ENCODE measurements at places on chromosomes 6 and 20.

GRCh38 chr6:93927731-93928130 lies 508.4 kb upstream of the EPHA7 start:
- DNase-seq = no peak

DNA sequence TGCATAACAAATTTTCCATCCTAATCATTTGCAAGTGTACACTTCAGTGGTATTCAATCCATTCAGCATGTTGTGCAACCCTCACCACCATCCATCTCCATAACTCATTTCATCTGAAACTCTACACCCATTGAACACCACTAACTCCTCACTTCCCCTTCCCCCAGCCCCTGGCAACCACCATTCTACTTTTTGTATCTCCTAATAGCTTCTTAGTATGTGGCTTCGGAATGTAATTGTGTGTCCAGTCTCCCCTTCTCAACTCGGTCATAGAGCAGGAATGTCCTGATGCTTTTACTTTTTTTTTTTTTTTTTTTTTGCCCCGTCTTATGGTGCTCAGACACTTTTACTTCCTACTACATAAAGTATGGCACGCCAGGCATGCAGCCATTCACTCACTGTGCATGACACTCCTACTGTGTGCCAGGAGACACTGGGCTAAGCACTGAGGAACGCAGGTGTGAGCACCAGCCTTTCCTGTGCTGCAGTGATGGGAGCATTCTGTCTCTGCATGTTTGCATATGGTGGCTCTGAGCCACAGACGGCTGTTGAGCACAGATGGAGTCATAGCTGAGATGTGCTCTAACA lies 15.3 kb downstream of the HCK start:
- DNase-seq = no peak

GRCh38 chr20:63183422-63184146 lies 32.3 kb downstream of the YTHDF1 start:
- no peak for DNase-seq

DNA sequence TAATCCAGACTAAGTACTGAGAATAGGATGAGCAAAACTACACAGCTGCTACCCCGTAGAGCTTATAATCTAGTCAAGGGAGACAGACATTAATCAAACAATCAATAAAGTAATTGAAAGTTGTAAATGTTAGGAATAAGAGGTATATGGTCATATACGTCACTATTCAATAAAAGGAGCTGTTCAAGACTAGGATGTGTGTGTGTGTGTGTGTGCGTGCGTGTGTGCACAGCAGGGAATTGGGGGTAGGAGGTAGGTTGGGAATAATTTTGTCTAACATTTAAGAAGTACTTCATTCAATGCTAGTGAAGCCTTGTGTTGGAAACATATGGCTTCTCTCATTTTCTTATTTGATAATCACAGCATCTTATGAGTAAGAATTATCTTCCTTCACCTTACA lies 41.8 kb downstream of the SESN1 start:
- DNase-seq = no peak

DNA sequence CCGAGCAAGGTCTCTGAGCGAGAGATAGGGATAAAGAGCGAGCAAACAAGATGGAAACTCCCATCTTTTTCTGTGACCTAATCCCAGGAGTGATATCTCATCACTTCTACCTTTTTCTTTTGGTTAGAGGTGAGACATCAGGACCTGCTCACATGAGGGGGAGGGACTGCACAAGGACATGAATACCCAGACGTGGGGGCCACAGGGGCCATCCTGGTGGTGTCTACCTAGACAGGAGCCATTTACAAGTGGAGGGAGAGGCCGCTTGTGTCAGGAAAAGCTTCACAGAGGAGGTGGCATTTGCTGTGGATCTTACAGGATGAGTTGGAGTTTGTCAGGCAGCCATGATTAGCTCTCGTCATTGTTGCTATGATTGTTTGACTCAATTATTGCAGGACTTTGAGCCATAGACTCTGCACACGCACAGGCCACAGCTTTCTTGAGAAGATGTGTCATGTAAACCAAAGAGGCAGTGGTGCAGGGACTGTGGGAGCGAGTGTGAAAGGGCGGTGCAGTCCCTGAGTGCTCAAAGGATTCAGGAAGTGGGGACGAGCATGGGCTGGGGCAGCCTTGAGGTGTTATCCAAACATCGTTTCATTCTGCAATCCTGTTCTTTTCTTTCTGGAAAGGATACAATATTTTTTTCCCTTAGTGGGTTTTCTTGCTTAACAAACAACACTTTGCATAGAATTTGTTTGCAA lies 7.7 kb downstream of the NPEPL1 start:
- no peak for DNase-seq

- no peak for DNase-seq
These were observed 11.8 kb downstream of the LOC128125822 start for GRCh38 chr6:63584125-63584514.

GRCh38 chr6:121652223-121652622 lies 216.8 kb downstream of the GJA1 start:
- DNase-seq = no peak

- DNase-seq = no peak
These were observed 1.1 kb downstream of the JAG1 start for GRCh38 chr20:10672624-10673127.

Measured in smooth muscle cell of the brain vasculature (primary cell).